ENCODE measurements at places on chromosomes 5 and 9.
A peak's percentile ranks its signal among the peaks of the same experiment; 100 is the strongest.

- DNase-seq: no peak
Observed at GRCh38 chr5:112109331-112110007, 309.6 kb downstream of the EPB41L4A start.

GRCh38 chr5:164203581-164204225 is 698.3 kb downstream of the MAT2B start:
- no peak for DNase-seq

GRCh38 chr9:69443178-69443577 is 118.2 kb downstream of the ENTREP1 start:
- DNase-seq: no peak

GRCh38 chr9:98610711-98611110 is 98.0 kb downstream of the GABBR2 start:
- DNase-seq: no peak

DNA sequence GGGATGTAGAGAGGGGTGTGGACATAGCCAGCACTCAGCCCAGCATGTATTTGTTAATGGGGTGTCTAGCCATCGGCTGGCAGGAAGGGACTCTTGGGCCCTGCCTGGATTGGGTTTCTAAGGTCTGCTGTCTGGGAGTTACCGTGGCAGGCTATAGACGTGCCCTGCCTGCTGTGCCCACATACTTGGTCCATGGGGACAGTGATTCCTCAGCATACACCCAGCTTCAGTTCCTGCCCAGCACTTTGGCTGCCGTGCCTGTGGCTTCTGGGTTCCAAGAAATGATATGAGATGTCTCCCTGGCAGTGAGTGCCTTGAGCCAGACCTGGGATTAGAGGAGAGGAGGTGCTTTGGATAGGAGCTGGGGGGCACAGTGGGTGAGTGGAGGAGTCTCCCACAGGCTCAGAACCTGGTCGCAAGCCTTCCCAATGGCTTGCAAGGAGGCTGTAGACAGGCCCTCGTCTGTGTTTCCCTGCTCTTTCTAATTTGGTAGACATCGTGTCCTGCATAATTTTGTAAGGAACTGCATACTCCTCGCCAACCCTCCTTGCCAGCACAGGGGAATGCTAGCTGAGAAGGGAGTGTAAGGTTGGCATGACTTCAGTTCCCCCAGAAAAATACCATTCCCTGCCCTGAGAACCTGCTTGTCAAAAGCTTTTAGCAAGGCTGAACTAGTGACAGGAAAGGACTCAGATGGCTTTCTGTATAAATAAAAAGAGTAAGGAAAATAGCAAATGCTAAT is 287.9 kb downstream of the ZSWIM6 start:
- DNase-seq: no peak

GRCh38 chr9:111250875-111251842 is 78.9 kb downstream of the OR2K2 start:
- DNase-seq: no peak

DNA sequence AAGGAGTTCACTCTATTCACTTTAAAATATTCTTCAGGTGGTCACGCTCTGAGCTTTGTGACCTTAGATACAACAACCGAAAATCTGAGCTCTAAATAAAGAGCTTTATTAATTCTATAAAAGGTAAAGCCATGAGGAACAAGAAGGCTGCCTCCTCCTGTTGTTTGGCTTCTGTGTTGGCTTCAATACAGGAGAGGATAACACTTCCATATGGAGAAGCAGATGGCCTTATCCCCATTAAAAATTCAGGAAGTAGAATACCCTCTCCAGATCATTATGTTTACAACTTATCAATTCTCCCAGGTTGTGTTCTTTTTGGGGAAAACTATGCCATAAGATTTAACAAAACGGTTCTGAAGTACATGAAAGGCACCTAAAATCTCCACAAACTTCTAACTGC is 128.4 kb downstream of the TTC39B start:
- no peak for DNase-seq

DNA sequence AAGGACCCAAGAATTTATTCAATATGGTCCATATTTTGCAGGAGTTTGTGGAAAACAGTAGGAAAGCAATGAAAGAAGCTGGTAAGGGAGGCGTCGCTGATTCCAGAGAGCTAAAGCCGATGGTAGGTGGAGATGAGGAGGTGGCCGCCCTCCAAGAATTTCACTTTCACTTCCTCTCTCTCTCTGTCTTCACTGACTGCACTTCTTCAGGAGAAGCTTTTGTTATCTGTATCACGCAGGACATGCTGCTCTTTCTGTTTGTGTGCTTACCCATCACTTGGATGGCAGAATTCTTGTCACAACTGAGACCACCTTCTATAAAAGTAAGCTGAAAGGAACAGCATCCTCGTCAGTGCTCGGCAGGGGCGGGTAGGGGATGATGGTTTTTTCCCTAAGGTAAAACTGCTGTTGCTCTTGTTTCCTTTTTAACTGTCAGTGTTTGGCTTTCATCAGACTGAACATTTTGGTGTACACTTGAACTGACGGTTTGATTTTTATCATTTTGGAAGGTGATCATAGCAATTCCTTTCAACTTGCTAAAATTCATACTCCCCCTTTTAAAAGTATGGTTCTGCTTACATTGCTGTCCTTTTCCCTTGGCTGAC is 62.4 kb upstream of the FSD1L start:
- peak; percentile 40 for DNase-seq

- no peak for DNase-seq
Observed at GRCh38 chr5:43006424-43007202, 33.5 kb downstream of the ANXA2R start.

DNA sequence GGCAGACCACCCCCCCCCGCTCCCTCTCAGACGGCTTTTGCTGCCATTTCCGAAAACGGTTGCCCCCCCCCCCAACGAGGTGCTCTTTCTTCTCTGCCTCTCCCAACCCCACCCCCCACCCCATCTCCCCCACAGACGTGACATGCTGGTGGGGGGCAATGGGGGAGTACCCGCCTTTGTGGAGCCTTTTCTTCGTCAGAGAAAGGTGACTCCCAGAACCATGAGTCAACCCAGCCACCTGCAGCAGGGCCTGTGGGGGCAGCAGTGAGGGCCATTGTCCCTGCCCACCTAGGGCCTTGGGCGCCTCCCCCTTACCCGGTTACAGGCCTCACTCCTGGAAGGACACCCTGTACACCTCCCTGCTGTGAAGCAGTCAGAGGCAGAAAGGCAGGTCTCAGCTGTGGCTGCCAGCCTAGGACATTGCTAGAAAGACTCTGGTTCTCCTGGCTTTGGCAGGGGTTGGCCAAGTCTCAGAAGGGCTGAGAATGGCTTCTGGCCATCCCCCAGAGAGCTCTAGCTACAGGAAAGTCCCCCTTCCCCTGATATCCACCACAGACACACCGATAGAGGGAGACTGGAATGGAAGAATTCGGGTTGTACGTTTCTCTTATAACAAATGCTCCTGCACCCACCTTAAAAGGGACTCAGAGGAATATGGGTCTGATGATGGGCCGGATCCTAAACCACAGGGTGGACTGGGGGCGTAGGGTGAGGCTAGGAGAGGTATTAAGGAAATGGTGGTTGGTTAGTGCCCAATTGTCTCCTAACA is 2.2 kb downstream of the DNAJB5 start:
- DNase-seq: no peak

- DNase-seq: no peak
Observed at GRCh38 chr9:136304981-136305380, 1.1 kb upstream of the CCDC187 start.

- DNase-seq: no peak
Observed at GRCh38 chr9:120158221-120158620, 421.7 kb downstream of the CDK5RAP2 start.

DNA sequence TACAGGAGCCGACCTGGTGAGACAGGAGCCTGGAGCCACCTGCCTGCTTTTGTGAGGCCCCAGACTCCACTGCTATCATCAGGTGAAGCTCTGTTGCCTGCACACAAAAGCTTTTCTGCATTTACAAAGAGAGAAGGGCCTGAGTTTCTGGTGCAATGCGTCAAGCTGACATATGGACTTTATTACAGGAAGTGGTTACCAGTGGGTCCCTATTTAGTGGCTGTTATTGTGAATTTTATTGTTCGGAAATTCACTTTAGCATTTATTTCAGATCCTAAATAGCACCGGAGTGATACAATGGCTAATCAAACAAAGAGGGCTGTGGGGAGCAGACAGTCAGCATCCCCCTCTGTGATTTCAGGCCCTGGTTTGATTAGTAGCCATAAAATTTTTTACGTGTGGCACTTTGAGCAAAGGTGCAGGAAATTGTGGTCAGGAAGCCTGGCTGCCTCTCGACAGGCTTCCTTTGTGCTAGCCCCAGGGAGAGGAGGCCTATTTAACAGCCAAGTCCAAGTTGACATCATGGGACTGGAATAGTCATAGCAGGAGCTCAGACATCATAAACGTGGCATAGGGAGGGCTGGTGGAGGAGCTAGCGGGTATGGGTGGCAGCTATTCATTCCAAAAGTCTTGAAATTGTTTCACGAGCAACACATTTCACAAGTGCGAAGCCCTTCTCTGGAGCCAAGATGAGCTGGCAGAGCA is 8.4 kb downstream of the TGFBI start:
- DNase-seq: no peak

DNA sequence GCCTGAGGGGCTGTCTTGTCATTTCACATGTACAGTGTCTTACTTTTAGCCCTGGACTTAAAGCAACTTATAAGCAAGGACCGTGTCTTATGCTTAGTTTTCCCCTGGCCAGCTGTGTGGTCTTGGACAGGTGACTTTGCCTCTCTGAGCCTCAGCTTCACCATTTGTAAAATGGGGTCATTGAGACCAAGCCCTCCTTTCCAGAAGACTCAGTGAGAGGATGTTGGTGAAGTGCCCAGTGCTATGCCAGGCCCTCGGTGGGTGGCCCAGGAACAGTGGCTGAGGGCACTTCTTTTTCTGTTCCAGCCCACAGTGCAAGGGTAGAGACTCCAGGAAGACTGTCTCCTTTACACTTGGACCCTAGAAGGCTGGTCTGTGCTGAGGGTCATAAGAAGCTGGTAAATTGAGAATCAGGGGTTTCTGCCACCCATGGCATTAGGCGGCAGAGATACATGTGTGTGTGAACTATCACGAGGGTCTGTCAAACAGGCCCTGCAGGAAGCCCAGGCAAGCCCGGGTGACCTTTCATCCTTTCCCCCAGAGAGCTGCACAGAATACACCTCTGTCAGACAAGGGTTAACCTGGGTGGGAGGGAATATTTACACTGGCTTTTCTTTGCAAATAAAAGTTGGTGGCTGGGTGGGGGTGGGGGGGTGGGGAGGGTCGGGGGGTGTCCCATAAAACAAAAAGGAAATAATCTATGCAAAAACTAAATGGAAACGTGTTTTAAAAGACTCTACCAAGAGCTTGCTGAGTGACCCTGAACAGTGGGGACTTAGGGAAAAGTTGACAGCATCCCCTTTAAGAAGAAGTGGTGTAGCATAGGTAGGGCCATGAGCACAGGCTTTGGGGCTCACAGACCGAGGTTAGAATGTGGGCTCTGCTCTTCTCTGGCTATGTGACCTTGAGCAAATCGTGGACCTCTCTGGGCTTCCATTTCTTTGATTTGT is 20.4 kb upstream of the KIF12 start:
- DNase-seq: no peak

- no peak for DNase-seq
Observed at GRCh38 chr5:40442346-40442745, 237.4 kb upstream of the PTGER4 start.

GRCh38 chr9:121735065-121735792 is 83.8 kb downstream of the DAB2IP start:
- no peak for DNase-seq
